ACHN (cell line): ENCODE measurements at places on chromosomes 2 and 18.
A peak's percentile ranks its signal among the peaks of the same experiment; 100 is the strongest.

DNA sequence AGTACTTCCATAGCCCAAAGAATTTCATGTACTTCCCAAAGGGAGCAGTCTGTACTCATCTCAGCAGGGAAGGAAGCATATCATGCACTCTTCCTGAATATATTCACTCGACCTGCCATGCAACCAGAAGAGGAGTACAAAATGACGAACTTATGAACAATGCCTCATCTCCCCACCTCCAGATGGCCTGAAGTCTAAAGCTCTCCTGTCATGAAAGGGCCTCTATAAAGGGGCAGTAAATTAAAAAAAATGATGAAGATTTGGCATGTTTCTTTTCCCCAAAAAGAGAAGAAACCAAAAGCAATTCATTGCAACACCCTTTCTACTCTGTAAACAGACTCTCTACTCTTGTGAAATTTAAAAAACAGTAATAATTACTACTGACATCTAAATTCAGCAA is 1601.1 kb downstream of the LRP1B start:
- no peak for DNase-seq

DNA sequence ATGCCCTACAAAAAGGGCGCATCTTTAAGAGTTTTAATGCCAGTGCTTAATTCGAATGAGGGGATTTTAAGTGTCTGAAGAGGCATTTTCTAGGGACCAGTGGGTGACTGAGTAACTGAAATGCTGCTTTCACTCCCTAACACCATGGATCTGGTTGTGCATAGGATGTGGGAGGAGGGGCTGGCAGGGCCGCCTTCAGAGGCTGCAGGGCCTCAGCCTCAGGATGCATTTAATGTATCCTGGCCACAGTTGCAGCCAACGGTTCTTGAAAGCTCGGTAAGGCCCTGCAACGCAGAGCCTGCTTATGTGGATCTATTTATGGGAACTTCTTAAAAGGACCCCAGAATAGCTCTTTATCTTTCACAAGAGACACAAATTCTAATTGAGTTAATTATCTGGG is 25.8 kb upstream of the IL18RAP start:
- DNase-seq, result no peak

GRCh38 chr2:240962300-240963064 is 35.9 kb upstream of the SNED1 start:
- no peak for DNase-seq

- DNase-seq, result no peak
These were observed 35.7 kb downstream of the LYPD6 start for GRCh38 chr2:149365931-149366583.

GRCh38 chr2:82792316-82792715 is 1666.8 kb downstream of the SUCLG1 start:
- DNase-seq, result no peak

DNA sequence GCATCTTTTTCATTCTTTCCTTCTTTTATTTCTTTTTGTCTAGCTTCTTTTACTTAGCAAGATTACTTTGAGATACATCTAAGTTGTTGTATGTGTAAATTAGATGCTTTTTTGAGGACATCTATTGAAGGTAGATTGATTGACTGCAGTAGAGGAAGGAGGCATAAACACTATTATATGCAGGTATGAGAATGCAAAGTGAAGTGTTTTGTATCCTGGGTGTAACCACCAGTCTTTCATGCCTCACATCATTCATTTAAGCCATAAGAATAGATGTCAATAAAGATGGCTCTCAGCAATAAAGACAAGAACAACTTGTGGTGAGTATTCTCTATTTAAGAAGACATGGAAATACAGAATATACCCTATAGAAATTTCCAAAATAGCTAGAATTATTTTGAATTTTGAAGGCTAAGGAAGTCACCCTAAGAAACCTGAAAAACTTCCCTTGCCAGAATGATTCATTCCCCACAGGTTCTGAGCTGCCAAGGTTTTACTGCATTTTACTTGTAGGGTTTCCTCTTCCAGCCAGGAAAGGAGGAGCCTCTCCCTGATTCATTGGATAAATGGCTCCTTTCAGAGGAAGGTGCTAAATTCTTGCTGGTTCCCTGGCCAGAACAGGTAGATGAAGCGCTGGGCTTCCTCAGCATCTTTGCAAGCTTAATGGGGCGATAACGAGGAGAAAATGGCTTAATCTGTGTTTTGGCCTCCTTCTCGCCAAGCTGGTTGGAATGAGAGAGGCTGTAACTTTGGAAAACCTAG is 279.8 kb upstream of the SLC14A2 start:
- DNase-seq, result no peak

- DNase-seq, result no peak
These were observed 18.8 kb downstream of the LPIN2 start for GRCh38 chr18:2994020-2994589.

DNA sequence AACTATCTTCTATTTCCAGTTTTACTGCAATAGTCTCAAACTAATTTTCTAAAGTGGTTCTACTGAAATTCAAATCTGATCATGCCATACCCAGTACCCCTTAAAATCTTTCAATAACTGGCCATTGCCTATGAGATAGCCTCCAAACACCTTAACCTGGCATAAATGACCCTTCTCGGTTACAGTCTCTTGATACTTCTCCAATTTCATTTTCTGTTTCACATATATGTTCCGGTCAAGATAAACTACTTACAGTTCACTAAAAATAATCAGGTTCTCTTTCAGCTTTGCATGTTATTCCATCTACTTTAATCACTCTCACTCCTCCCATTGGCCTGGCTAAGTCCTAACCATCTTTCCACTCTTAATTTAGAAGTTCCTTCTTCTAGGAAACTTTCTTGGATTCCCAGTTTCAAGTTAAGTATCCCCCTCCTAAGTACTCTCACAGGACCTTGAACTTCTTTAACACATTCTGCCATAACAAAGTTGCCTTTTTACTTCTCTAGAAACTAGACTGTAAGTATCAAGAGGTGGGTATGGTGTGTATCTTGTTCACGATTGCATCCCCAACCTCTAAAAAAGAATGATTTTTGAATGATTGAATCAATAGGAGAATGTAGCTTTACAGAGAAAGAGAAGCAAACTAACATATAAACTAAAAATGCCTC is 110.2 kb upstream of the RBBP8 start:
- DNase-seq, result no peak

GRCh38 chr2:201255408-201256033 is 4.8 kb upstream of the CASP8 start:
- no peak for DNase-seq

GRCh38 chr2:80300954-80301353 is 3.6 kb downstream of the LRRTM1 start:
- no peak for DNase-seq

DNA sequence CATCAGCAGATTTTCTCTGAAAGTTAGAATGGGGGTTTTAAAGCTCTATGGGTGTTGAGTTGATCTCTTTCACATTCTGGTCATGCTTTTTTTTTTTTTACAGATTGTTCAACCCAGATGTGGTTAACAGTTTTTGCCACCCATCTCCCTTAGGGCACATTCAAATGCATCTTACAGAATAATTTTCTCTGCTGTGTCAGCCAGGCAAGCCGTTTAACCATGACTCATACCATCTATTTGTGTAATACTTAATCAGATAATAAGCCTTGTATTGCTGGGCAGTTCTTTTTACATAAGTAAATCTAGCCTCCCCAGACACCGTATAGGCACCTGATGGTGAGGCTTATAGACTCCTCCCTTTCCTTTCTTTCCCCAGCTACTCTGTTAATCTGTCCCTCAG is 62.0 kb downstream of the TGIF1 start:
- DNase-seq, result peak; percentile 28

DNA sequence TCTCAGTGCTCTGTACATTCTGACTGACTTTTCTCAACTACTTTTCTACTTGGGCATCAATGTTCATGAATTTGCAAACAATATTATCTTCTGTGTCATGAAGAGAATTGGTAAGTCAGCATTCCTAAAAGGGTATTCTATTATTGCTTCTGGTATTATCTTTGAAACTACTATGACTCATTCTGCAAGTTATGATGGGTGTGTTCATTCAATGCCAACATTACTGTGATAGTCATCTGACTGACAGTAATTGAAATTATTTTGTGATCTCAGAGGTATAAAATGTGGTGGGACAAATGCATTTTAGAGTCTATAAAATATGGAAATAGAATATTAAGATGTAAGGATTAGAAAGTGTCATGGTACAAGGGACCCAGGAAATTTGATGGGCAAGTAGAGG is 736.0 kb upstream of the CELF4 start:
- no peak for DNase-seq

GRCh38 chr2:31402388-31402787 is 12.2 kb downstream of the XDH start:
- no peak for DNase-seq

GRCh38 chr2:173134703-173135102 is 59.1 kb downstream of the MAP3K20 start:
- no peak for DNase-seq

DNA sequence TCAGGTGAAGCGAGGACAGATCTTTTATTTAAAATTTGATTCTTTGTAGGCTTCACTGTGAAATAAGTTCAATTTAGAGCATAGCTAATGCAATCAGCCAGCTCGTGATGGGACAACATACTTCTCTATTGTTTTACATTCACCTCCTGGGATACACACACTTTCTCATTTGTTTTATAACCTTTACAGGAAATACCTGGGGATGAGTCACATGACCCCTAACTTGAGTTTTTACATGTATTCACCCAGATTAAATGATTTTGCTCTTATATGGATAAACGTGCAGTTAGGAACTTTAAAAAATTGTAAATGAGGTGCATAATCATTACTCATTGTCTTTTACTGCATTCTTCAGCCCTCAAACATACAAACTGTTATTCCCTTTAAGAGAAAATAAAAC is 152.1 kb downstream of the NEDD4L start:
- DNase-seq, result no peak

- DNase-seq, result no peak
These were observed 2.1 kb downstream of the PCBP1 start for GRCh38 chr2:70089220-70089982.

DNA sequence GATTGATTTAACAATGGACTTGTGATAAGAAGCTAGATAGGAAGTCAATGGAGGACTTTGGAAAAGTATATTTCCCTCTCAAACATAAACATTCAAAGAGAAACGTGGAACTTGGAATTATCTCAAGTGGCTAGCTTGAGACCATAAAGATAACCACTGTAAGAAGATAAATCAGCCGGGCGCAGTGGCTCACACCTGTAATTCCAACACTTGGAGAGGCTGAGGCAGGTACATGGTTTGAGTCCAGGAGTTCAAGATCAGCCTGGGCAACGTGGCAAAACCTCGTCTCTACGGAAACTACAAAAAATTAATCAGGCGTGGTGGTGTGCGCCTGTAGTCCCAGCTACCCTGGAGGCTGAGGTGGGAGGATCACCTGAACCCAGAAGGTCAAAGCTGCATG is 405.9 kb upstream of the ACVR2A start:
- no peak for DNase-seq

- DNase-seq, result peak; percentile 52
These were observed 120.7 kb downstream of the LOXHD1 start for GRCh38 chr18:46536215-46536874.

DNA sequence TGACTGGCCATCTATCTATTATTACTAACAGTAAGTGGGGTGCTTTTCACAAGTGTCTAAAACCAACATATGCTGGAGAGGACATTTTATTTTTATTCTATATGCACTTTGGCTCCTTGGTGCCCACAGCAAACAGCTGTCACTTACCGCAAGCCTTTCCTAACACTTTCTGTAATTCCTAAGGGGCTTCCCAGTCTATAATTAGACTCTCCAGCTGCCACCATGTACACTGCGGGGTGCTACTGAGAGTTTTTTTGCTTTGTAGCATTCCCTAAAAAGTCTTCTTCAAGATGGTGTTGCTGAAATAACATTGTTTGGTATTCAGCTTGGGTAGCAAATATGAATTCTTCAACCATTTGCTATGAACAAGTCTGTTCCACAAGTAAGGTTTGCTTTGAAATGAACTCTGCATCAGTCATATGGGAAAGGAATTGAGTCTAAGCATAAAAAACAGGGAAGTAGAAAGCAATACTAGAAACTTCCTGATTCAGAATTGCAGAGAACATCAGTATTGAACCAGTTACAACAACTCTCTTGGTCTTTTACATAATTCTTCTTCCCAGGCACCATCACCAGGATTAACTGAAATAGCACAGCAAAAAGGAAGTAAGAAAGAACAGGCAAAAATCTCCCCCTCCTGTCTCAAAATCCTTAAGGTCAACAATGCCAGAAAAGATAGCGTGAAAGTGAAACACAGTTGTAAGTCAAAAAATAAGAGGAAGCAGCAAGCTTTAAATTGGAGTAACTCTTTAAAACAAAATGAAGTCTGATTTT is 28.6 kb downstream of the EPB41L3 start:
- no peak for DNase-seq
